ENCODE measurements at places on chromosomes 11 and 22. TPM values are rescaled to one million over a fixed set of nuclear protein-coding genes. Genes with fewer than 3 reads are reported as not detected.

The PTPRCAP gene
- not detected for total RNA-seq

The MICALL1 gene
- total RNA-seq: 26.9 TPM

The OR56A1 gene
- not detected for total RNA-seq

The LIF gene
- total RNA-seq: 0.54 TPM

The PACSIN3 gene
- total RNA-seq: 16.2 TPM

The DCPS gene
- total RNA-seq: 17.9 TPM

The UBQLN3 gene
- total RNA-seq: 0.24 TPM

The SCN4B gene
- total RNA-seq: 0.19 TPM

The EP300 gene
- total RNA-seq: 32.7 TPM

The OR10A2 gene
- total RNA-seq: not detected

The RNF215 gene
- 19.8 TPM for total RNA-seq

The DNAL4 gene
- 13.7 TPM for total RNA-seq

The PRAME gene
- total RNA-seq: 0.34 TPM

The APOBEC3F gene
- 6.0 TPM for total RNA-seq

The ADM2 gene
- 9.4 TPM for total RNA-seq

The HEPACAM gene
- not detected for total RNA-seq

The GLB1L2 gene
- total RNA-seq: 1.7 TPM

The NEFH gene
- 0.94 TPM for total RNA-seq
